M059J (cell line): ENCODE measurements at places on chromosomes 16 and 17.

GRCh38 chr16:87344931-87345631, 27.9 kb upstream of the C16orf95 start:
- DNase-seq, result no peak

DNA sequence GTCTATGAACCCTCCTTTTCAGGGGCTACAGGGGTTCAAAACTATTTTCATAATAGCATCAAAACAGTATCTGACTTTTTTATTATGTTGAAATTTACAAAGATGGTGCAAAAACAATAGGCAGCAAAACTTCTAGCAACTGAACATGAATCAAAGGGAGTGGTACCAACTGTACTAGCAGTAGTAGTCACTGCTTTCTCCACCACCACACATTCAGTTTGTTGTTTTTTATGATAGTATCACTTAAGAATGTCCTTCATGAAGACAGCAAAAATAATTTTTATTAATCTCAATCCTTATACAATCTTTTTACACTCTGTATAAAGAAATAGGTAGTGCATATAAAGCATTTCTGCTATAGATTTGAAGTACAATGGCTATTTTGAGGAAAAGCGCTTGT, 47.6 kb downstream of the MED13 start:
- DNase-seq, result peak; percentile 8

- DNase-seq, result peak; percentile 57
Observed at GRCh38 chr17:74210191-74211140, 2.9 kb upstream of the TTYH2 start.

- DNase-seq, result no peak
Observed at GRCh38 chr17:78224231-78225087, 7.0 kb upstream of the TMEM235 start.

DNA sequence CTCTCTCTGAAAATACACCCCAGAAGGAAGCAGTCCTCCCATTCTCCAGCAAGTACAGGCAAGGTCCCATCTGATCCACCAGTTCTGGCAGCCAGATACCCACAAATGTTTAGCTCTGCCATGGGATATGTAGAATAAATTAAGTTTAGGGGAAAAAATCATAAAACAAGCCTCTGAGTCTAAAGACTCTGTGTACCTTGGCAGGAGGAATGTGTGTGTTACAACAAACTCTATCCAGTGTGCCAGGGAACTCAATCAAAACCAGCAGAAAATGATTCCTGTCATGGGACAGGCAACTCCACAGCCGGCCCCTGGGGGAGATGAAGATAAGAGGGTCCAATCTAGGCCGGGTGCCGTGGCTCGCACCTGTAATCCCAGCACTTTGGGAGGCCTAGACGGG, 73.4 kb downstream of the MRM3 start:
- DNase-seq, result no peak

DNA sequence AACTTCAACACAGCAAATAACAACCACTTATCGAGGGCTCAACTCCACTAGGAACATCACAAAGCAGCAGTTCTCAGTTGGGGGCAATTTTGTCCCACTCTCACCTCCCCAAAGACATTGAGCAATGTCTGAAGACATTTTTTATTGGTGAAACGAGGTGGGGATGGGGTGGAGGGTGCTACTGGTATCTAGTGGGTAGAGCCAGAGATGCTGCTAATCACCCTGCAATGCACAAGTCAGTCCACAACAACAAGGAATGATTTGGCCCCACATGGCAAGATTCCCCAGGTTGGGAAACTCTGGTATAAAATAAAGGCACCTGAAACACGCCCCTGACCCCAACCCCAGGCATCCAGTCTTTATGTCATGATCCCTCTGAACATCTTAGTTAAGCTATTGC, 33.3 kb downstream of the TLE7 start:
- no peak for DNase-seq

GRCh38 chr17:9225305-9226101, 204.2 kb downstream of the NTN1 start:
- no peak for DNase-seq

- DNase-seq, result no peak
Observed at GRCh38 chr17:21476867-21477266, 100.7 kb downstream of the KCNJ12 start.

- DNase-seq, result no peak
Observed at GRCh38 chr16:25060920-25061319, 45.8 kb upstream of the ARHGAP17 start.

- DNase-seq, result no peak
Observed at GRCh38 chr16:85983064-85983463, 84.1 kb downstream of the IRF8 start.

GRCh38 chr16:28838558-28838918, 7.6 kb downstream of the TUFM start:
- DNase-seq, result no peak

- no peak for DNase-seq
Observed at GRCh38 chr16:4215106-4215505, 26.8 kb downstream of the SRL start.

DNA sequence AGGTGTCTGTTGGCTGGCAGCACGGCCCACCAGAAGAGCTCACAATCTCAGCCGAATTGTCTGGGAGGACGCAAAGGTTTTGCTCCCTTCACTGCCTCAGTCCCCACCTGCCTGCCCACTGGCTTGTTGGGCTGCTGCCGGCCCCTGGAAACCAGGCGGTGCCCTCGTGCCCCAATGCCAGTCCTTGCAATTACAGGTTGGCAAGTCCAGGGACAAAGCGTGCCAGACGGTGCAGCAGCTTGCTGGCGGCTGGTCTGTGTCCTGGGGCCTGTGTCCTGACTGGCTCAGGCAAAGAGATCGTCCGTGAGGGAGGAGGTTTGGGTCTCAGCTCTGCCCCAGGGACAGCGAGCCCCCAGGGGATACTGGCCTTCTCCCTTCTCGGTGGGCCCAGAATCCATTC, 24.6 kb upstream of the SPNS2 start:
- DNase-seq, result no peak

GRCh38 chr17:49471089-49471683, 23.9 kb upstream of the NGFR start:
- DNase-seq, result no peak

DNA sequence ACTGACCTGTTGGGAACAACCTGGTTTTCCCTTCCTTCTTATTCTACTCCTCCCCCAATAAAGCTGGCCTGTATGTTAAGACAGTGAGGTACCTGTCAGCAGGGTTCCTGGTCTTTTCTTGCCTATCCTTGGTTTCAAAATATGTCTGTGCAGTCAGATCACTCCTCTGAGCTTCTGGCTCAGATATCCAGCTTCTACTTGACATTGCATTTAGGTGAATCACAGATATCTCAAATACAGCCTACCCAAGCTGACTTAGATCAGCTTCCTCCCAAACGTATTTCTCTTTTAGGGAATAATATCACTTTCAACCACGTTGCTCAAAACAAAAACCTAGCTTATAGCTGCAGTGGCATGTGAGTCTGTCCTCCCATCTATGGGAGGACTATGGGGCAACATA, 48.7 kb downstream of the TEX14 start:
- peak; percentile 69 for DNase-seq

DNA sequence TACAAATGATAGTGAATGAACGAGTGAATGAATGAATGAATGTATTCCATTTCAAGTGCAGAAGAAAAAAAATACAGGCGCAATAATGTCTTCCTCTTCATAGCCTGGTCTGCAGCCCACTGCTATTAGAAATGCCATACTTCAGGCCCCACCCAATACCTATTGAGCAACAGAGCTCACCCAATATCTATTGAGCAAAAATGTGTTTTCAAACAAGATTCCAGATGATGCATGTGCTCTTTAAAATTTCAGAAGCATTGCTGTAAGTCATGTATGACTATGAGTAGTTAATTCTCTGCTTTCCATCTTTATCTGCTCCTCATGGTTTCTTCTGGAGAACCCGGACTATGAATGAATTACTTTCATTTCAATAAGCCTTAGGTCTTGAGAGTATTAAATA, 308.2 kb downstream of the XYLT1 start:
- DNase-seq, result no peak

DNA sequence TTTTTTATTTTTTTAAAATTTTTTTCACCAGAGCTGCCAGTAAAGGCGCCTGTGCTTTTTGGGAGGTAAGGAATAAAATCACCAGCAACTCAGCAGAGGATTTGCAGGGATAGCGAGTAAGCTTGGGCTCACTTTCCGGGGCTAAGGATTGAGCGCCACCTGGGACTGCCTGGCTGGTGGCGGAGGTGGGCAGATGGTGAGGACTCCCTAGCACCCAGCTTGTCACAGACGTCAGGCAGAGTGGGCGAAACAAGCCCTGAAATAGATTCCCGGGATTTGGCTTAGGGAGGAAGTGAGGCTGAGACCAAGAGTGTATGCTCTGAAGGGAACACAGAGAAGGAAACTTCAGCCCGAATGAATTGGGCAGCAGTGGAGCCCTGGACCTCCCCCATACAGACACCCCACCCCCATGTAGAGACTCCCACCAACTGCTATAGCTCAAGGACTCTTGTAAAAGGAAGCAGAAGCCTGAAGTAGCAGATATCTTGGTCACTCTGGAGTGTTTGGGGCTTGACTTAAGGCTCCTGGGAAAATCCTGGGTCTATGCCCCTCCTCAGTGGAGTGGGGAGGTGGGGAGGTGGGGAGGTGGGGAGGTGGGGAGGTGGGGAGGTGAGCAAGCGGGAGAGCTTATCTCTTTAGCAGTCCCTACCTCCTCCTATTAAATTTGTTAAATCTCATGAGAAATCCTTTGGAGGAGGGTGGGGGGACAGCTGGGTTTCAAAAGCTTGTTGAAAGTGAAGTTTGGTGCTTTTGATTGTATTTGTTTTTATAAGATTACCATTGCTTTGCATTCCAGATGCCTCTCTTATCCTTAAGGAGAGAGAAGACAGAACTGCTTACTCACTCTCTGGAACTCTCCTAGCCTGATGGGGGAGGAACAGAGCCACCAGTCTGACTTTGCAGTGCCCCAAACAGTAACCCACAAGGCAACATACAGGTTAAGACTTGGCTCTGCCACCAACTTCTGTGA, 8.2 kb downstream of the ARL4D start:
- DNase-seq, result peak; percentile 76

GRCh38 chr16:31819386-31819785, 54.2 kb upstream of the ZNF267 start:
- DNase-seq, result no peak
